ENCODE measurements at places on chromosomes 3 and 15.

- no peak for DNase-seq
Observed at GRCh38 chr3:35401671-35402070, 237.7 kb upstream of the ARPP21 start.

DNA sequence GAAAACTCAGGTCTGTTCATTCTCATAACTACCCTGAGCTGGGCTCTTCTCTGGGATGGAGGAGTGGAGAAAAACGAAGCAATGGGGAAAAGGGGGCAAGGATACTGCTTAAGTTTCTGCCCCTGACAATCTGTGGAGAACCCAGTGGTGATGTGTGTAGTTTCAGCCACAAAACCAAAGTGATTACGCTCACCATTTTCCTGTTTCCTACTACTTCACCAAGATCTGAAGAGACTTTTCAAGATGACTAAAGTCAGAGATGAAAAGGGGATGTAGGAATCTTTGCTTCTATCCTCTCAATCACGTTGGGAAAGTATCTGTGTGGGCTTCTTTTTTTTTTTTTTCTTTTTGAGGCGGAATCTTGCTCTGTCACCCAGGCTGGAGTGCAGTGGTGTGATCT, 8.3 kb upstream of the UBE2E1 start:
- no peak for DNase-seq

GRCh38 chr15:66866656-66867055, 164.6 kb downstream of the SMAD6 start:
- no peak for DNase-seq

DNA sequence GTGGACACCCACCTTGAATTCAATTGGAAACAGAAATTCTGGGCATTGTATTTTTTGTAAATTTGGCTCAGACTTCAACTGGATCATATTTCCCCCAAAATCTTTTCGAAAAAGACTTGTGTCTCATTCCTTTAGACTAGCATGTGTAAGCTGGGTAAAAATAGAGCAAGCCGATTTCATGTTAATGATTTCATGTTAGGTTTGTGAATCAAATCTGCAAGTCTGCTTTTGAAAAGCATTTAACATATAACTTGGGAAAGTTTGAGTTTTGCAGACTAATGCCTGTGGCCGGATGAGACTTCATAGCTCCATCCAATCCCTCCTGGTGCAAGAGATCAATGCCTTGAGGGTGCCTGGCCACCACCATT, 64.5 kb downstream of the FLNB start:
- DNase-seq, result no peak

DNA sequence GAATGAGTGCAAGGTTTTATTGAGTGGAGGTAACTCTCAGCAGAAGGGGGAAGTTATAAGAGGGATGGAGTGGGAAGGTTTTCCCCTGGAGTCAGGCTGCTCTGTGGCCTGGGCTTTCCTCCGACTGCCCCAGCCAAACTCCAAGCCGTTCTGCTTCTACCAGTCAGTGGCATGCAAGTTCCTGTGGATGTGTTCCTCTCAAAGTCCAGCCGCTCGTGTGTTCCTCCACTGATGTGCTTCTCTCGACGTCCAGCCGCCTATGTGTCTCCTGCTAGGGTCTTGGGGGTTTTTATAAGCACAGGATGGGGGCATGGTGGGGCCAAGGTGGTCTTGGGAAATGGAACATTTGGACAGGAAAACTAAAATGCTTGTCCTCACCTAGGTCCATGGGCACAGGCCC, 9.0 kb upstream of the U2SURP start:
- DNase-seq, result no peak

Measured in T follicular helper cell (primary cell).